ENCODE measurements at places on chromosomes 7 and 10. TPM values are rescaled to one million over a fixed set of nuclear protein-coding genes. Genes with fewer than 3 reads are reported as not detected.

DNA sequence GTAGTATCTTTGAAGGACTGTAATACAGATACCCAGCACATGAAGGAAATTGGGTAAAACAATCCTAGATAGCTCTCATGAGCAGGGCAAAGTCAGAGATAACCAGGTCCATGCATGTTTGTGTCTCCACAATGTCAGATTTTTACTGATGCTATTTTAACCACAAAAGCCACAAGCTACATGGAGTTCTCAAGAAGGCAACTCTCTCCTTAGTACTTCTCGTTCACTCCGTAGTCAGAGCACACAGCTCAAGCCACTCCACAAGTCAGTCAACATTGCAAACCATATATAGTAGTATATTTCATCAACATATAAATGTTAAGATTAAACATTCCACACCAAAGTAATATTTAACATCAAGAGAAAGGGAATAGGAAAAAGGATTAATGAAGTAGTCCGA, 98.0 kb upstream of the PIK3CG start:
- no peak for DNase-seq

FXYD4 gene
- total RNA-seq: not detected

VOPP1 gene
- 101 TPM for total RNA-seq

DNA sequence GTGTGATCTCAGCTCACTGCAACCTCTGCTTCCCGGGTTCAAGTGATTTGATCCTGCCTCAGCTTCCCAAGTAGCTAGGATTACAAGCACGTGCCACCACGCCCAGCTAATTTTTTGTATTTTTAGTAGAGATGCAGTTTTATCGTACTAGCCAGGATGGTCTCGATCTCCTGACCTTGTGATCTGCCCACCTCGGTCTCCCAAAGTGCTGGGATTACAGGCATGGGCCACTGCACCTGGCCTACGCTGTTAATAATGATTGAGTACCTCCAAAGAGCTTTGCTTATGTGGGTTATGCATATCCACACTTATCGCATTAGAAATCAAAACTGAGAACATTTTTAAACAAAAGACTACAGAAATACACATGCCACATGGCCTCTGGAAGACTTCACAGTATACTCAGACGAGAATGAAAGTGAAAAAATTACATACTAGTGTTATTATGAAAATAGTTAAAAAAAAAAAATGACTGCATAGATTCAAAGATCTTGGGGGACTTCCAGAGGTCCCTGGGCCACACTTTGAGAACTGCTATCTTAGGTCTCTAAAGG, 25.4 kb downstream of the RPP38 start:
- no peak for DNase-seq

- DNase-seq: no peak
Measured at GRCh38 chr10:34494012-34494411, 321.1 kb downstream of the PARD3 start.

- no peak for DNase-seq
Measured at GRCh38 chr10:29923416-29923965, 135.9 kb downstream of the JCAD start.

GRCh38 chr10:130301021-130301892, 165.1 kb downstream of the GLRX3 start:
- DNase-seq: no peak

DNA sequence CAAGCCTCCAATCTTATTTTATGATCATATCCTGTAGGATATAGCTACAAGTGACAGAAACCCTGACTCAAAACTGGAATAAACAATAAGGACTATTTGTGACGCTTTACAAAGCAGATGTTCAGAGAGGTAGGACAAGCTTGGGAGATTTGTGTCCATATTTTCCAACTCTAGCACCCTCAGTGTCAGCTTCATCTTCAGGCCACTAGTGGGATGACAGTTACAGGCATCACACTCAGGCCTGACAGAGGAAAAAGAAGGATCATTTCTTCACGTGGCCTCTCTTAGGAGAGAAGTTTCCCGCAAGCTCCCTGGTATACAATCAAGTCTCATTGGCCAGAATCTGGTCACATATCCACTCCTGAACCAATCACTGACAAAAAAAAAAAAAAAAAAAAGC, 74.4 kb downstream of the PPP1R3C start:
- no peak for DNase-seq

LEP gene
- not detected for total RNA-seq

GRCh38 chr10:127314797-127315196, 118.4 kb upstream of the INSYN2A start:
- DNase-seq: no peak

DNA sequence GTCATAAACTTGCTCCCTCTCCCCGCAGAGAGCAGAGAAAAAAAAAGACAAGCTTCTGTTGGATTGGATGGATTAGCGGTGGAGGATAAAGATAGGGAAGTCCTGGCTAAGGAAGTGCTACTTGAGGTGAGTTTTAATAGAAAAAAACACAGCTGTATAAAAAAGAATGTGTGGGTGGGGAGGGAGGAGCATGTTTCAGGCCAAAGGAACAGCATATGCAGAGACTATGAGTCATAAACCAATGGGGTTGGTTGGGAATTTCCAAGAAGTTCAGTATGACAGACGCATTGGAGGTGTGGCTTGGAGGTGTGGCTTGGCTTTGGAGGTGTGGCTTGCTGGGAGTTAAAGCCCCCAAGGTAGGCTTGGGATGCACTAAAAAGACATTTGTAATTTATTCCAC, 103.0 kb upstream of the LSM8 start:
- peak; percentile 87 for DNase-seq

DNA sequence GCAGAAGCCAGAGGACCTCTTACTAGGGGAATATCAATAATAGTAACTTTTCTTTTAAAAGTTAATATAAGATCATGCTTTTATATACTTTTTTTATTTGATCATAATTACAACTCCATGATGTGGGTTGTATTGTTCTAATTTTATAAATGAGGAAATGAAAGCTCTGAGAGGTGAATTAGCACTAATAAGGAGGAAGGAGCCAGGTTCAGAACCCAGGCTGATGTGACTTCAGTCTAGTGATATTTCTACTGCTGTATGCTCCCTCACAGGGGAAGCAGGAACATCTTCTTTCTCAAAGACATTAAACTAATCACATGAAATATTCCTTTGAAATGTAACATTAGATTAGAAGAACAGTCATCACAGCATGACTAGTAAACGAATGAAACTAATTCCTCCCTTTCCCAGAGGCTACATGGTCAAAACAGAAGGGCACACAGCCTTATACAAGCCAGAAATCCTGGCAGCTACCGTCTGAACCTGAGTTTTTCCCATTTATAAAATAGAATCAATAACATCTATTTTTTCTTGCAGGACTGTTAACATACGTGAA, 81.4 kb upstream of the GJD4 start:
- no peak for DNase-seq

GRCh38 chr7:69377191-69377590, 221.1 kb upstream of the AUTS2 start:
- DNase-seq: no peak

- DNase-seq: no peak
Measured at GRCh38 chr7:139396323-139396951, 36.7 kb downstream of the LUC7L2 start.

Measured in Caki2 (cell line).